ENCODE measurements at places on chromosomes 6 and 20. TPM values are rescaled to one million over a fixed set of nuclear protein-coding genes. Genes with fewer than 3 reads are reported as not detected.

DNA sequence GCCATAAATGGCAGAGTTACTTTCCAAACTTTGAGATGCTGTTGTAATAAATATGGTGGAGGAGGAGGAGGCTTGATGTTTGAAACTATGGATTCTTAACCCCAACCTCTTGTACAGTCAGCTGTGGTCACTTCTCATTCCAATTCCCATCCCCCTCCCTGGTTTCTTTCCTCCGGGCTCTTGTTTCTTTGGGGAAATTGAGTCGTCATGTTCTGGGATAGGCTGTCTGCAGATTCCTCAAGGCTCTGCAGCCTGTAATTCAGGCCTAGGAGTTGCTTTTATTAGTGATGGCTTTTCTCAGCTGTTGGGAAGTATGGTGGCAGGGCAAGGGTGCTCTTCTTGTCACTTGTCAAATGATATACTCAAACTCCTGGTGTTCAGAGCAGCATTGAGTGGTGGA lies 2.6 kb downstream of the PTK7 start:
- no peak for DNase-seq

DNA sequence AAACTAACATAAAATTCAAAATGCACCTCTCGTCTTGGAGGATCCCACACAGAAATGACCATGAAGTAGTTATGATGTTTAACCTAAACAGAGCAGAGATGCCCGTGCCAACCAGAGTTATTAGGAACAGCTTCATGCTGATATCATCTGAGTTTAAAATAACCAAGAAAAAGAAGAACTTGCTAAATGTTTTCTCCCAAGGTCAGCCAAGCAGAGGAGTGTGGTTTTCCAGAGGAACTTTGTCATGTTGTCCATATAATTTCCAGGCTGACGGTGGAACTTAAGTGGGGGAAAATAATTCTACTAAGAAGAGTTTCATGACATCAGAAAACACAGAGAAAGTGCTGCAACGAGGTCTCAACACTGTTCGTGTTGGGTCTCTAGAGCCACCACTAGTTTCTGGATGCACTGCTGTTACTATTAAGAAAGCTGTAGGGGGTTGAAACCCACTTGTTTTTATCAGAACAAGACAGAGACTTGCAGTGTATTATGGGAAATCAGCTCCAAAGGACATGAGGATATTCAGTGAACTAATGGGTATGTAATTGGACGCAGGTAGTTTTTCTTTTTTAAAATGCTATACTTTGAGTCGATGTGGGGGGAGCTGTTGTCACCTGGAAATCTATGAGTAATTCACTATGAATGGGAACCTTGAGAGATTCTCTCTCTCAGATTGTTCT lies 5.2 kb downstream of the AGPAT4 start:
- no peak for DNase-seq

- DNase-seq: no peak
These were observed 38.3 kb downstream of the METTL24 start for GRCh38 chr6:110319843-110320242.

Gene CTSZ
- 91.0 TPM for total RNA-seq

Gene BMP5
- total RNA-seq: not detected

- no peak for DNase-seq
These were observed at the start of gene ZSCAN16 for GRCh38 chr6:28124350-28124970. Gene ZSCAN16, plus strand, starts transcription at chr6:28124609. Its CDS starts 835 bp downstream, at chr6:28125444.

Gene HLA-DRB1
- total RNA-seq: 266 TPM

- DNase-seq: no peak
These were observed 99.9 kb upstream of the PMEPA1 start for GRCh38 chr20:57809661-57810172.

GRCh38 chr6:134161041-134161440 lies 108.6 kb upstream of the SLC2A12 start:
- DNase-seq: no peak

DNA sequence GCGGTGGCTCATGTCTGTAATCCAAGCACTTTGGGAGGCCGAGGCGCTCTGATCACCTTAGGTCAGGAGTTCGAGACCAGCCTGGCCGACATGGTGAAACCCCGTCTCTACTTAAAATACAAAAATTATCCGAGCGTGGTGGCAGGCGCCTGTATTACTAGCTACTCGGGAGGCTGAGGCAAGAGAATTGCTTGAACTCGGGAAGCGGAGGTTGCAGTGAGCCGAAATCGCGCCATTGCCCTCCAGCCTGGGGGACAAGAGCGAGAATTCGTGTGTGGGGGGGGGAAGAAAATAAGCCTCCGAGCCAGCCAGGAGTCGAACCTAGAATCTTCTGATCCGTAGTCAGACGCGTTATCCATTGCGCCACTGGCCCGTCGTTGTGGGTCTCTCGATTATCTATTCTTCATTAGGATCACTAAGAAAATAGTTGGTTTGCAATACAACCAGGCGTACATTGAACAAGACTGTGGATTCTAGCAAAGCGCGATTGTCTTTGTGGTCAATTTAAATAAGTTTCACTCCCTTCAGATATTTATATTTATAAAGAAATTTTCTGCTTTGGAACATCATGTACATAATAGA lies 33.9 kb upstream of the PRSS16 start:
- no peak for DNase-seq
